Activated CD4-positive, CD25-positive, alpha-beta regulatory T cell treated with anti-CD3 and anti-CD28 coated beads, Interleukin-2, amount 50 U/mL, for 24 hours (primary cell): ENCODE measurements at places on chromosomes 7 and 10.

DNA sequence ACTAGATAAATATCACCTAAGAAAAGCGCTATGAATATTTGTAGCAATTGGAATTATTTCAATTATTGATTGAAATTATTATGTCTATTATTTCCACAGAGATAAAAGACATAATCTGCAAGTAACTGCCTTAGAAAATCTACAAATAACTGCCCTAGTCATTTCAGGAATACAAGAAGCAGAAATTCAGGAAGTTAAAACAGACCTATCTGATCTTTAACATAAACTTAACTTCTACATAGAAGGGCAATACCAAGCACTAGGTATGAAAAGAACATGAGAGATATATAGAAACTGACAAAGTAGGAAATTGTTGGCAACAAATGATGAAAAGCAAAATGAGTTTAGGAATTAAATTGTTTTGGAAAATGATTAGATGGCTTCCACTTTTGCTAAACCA is 31.8 kb upstream of the AKR1B10 start:
- no peak for ATAC-seq

GRCh38 chr7:87083865-87084519 is 24.5 kb upstream of the ELAPOR2 start:
- peak; percentile 45 for ATAC-seq

- no peak for ATAC-seq
Observed at GRCh38 chr7:26379711-26380110, 88.0 kb downstream of the SNX10 start.

DNA sequence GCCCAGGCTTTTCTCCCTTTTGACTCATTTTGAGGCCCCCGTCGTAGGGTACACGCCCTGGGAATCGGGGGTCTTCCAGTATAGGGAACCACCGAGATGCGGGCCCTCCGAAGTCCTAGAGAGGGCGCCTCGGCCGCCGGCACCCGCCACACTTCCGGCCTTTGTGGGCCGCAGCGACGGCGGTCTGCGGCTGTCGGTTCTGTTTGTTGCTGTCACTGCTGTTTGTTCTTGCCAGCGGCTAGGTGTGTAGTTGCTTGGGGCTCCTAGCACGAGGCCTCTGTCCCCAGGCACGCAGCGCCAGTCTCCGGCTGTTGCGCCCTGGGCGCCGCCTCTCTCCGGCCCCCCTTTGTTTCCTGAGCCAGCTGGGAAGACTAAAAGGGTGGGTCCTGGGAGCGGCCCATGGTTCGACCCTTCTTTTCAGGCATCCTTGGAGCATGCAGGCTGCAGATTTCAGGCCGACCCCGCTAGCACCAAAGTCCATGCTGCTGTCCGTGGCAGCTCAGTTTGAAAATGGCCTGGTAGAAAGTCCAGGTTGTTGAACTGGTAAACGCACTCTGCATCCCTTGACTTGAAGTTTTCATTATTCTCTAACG is 17.8 kb upstream of the ZKSCAN1 start:
- ATAC-seq: peak; percentile 91

DNA sequence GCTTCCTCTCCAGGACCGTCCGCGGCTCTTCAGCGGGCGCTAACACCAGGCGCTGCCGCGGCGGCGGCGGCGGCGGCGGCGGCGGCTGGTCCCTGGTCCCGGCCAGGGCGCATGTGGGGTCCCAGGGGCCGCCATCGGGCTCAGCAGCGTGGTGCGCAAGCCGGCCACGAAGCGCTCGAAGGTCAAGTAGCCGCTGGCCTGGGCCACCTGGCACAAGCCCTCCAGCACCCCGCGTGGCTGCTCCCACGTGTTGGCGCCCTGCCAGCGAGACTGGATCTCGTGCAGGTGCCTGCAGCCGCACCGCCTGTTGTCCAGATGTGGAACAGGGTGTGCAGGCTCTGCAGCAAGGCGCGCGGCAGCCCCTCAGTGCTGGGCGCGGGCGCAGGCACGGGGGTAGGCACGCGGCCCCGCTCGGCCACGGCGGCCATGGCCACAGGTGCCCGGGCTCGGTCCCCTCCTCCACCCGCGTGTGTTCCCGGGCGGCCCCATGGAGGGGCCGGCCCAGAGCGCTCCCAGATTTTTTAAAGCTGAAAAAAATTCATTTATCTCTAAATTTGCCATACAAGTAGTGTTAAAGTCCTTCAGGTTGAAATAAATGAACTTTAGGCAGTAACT is 884.2 kb upstream of the ZNF722 start:
- ATAC-seq: no peak

GRCh38 chr10:101188942-101189341 is 40.3 kb downstream of the LBX1 start:
- no peak for ATAC-seq

DNA sequence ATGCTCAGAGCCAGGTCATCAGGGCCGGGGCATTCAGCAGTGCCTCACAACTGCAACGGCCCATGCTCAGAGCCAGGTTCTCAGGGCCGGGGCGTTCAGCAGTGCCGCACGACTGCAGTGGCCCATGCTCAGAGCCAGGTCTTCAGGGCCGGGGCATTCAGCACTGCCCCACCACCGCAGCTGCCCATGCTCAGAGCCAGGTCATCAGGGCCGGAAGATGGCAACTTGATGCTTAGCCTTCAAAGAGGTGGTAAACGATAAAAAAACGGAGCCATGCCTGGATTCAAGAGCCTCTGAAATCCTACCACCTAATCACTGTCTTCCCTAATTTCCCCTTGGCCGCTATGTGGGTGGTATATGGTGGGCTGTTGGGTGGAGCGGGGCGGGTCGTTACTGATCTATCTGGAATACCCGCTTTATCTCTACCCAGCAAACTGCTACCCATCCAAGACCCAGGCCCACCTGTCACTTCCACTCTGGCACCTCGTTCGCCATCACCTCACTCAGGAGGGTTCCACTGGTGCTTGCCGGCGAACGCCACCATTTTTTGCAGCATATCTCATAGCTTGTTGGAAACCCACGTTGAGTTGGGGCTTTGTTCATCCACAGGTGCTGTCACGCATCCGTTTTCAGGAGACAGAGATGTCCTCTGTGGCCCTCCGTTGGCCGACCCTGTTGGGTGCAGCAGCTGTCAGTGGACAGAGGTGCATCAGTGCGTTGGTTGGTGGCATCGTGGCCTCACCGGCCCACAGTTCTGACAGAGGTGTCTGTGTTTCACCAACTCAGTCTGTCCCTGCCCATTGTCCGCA is 221.1 kb downstream of the EBF3 start:
- ATAC-seq: no peak

DNA sequence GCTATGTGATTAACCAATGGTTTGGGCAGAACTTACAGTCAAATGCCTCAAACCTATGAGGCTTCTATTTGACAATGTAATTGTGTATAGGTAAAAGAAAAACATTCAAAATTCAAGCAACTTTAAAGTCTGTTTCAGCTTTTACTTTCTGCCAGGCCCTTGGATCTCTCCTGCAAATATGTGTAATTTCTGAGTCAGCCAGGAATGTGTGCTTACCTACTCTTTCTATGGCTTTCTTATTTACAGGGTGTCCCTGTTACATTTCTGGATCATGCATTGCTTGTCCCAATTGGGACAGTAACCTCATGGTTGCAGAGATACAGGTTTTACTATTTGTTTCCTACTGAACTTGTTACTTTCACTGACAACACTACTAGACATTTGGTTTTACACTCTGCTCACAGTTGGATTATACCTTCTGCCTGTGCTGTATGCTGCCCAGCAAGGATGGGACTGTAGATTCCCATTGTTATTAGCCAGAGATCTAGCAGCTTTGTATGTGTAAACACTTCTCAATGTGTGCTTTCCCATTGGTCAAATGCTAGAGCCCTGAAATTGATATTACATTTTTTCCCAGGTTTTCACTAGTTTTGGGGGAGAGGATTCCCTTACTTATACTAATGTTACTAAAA is 355.3 kb downstream of the ARL4A start:
- ATAC-seq: no peak

- ATAC-seq: no peak
Observed at GRCh38 chr7:859359-860030, 16.9 kb upstream of the GET4 start.

GRCh38 chr10:126671402-126671975 is 996 bp upstream of the C10orf90 start:
- no peak for ATAC-seq

DNA sequence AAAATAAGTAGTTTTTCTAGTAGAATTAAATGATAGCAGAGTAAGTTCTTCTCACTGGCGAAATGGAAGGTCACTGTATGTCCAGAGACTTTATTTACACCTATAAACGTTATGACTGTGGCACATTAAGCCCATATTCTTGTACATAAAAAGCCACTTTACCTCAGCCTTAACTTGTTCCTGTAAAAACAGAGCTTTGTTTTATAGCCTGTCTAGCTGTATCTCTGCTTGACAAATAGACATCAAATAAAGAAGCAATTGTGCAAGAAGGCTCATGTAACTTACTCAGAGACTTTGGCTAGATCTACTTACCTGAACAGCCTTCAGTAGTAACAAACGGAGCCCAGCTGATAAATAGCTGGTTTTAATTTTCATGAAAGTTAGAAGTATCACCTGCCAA is 324.1 kb upstream of the BMPER start:
- ATAC-seq: no peak

GRCh38 chr7:66258409-66258808 is 53.3 kb downstream of the TPST1 start:
- ATAC-seq: no peak

DNA sequence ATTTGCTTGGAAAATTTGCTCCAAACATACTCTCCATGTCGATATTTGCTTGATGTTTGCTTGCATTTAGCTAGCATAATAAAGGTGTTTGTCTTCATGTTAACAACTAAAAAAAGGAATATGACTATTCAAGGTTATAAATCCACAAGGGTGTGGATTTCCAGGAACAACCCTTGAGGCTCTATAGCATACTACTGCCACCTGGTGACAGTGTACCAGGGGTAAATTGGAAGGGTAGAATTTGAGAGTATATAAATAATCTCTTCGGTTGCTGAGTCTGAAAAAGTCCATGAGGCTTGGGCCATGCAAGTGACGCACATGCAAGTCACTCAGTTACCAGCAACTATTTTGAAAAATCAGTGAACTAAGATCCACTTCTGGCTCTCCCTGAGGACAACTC is 68.4 kb downstream of the SLIT1 start:
- ATAC-seq: no peak

DNA sequence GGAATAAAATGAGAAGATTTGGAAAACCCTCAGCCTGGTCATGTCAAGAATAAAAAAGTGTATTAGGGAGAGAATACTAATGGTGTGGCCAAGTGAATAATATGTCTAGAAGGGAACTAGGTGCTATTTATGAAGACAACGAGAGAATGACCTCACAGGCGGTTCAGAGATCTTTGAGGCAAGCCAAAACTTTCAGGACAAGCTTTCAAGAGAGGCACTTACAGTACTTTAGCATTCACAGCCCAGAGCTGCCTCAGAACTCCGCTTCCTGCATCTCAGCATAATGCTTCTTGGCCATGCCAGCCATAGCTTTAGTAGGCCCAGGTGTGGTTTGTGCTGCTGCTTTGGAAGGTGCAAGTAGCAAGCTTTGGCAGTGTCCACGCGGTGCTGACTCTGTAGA is 37.2 kb upstream of the CCDC7 start:
- ATAC-seq: no peak

DNA sequence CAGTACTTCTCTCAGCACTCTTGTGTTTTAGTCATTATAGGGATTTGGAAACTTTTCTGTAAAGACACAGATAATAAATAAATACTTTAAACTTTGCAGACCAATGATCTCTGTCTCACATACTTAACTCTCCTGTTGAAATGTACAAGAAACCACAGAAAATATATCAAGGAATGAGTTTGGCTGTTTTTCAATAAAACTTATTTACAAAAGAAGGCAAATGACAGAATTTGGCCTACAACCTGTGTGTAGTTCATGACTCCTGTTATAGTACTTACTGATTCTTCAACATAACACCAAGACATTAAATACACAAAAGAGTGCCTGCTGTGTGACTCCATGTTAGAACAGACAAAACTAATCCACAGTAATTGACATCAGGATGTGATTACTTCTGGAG is 510.0 kb upstream of the PHF14 start:
- no peak for ATAC-seq

DNA sequence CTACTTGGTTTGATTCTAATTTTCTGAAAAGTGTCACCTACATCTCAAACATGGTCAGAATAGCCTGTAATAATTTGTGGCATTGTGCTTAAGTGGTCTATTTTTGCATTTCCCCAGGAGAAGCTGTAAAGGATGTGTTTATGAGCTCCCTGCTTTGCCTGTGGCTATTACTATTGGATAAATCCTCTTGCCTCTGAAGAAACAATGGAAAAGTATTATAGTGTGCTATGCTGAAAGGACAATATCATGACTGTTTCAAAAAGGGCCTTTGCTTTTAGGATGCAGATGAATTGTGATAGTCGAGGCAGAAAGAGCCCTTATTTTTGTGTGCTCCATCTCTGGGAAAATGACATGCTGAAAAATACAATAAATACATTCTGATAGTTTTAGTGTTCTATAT is 94.1 kb upstream of the ARMC3 start:
- no peak for ATAC-seq

GRCh38 chr7:135759532-135759931 is 10.9 kb upstream of the FAM180A start:
- ATAC-seq: no peak

- no peak for ATAC-seq
Observed at GRCh38 chr10:543131-543530, 146.3 kb downstream of the DIP2C start.

GRCh38 chr10:85919491-85920021 is 447.0 kb downstream of the GRID1 start:
- ATAC-seq: no peak

GRCh38 chr10:63673846-63674245 is 152.6 kb downstream of the REEP3 start:
- no peak for ATAC-seq

DNA sequence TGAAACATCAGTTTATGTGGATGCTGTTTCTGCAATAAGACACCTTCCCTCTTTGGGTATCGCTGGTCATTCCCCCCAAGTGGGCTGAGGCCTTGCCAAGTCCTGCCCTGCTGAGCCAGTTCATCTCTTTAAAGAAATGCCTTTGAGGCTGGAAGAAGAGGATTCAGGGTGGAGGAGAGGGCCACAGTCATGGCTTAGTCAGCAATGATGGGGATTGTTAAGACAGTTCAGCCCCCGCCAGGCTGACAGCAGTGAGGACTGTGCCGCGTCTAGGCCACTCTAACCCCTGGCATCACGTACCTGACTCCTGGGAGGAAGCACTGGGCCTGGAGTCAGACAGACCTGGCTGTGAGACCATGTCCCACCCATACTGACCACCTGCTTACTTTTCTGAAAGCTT is 48.3 kb downstream of the PNLIPRP2 start:
- ATAC-seq: no peak

DNA sequence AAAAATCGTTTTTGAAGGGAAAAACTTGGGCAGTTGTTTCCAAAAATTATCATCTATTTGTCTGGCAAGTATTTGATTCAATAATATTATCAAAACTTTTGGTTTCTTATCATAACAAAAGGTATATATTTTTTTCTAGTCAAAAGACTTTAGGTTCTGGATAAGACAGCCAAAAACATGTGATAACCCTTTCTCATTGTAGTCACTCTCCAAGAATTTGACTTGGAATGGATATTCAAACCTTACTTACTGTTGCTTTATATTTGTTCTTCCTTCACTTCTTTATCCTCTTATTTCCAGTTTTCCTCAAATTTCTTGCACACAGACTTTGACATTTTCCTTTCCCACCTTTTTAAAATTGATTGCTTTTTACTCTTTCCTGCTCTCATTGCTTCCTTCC is 140.9 kb upstream of the FAM3C start:
- no peak for ATAC-seq
